ENCODE measurements at places on chromosomes 1 and 21.

GRCh38 chr1:10676963-10677362 is 119.5 kb downstream of the CASZ1 start:
- no peak for DNase-seq

DNA sequence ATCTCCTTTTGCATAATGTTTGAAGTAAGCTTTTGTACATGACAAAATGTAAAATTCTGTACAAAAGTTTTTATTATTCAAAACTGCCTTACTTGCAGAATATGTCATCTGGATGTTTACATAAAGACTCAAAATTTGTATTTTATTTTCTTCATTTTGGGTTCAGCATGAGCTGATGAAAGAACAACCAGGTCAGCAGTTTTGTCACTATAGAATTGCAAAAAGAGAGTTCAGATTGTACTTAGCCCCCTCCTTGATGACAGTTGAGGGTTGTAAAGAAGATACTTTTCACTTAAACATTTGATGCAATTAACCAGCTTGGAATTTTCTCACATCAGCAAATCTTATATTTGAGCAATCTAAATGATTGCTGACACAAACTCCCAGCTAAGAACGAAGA is 669.3 kb downstream of the PLA2G4A start:
- no peak for DNase-seq

DNA sequence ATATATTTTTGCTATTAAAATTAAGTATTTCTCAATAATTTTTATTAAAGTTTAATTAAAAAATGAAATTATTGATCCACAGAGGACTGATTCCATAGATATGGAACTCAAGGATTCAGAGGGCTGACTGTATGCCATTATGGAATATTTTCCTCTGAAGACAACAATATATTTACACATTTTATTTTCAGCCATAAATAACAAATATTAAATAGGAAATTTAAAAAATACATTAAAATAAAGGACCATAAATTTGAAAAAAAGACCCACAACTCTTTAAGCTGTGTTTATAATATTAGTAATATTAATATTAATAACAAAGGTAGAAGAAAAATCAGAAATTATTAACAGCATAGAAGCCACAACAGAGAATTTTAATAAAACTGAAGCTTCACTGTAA is 18.2 kb downstream of the RGS13 start:
- DNase-seq = no peak

DNA sequence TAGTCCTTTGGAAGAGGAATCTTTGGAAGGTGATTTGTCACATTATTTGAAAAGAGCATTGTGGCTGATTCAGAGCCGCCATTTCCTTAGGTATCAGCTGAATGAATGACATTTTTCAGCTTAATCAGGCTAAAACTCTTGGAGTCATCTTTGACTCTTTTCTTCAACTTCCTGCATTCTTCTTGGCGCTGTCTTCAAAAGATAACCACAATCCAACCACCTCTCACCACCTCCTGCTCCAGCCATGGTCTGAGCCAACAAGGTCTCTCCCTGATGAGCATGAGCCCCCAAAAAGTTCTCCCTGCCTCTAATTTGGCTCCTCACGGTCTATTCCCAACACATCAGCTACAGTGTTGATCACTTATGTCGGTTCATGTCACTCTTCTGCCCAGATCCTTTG is 297.6 kb upstream of the RUNX1 start:
- DNase-seq = no peak

- DNase-seq = no peak
Measured at GRCh38 chr21:39319814-39320332, 6.4 kb upstream of the BRWD1 start.

DNA sequence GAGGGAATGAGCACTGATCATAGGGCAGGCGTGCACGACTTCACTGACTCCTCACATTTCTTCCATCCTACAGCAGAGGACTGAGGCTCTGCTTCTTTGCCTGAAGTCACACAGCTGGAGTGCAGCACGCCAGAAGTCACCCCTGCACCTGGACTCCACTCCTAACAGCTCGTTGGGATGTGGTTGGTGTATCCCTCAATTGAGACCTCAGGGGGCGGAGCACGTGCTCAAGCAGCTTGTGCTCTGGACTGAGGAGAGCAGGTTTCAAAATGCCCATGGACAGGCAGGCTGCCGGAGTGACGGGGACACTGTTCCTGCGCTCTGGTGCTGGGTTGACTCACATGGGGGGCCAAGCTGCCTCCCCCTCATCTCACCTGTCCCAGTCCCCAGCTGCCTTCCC is 13.9 kb downstream of the CHIT1 start:
- peak; percentile 31 for DNase-seq

GRCh38 chr1:7994827-7995226 is 31.3 kb downstream of the ERRFI1 start:
- DNase-seq = no peak

- DNase-seq = no peak
Measured at GRCh38 chr1:57794078-57794477, 370.2 kb upstream of the DAB1 start.

Data from suppressor macrophage (primary cell).